ENCODE measurements at places on chromosomes 6 and 20.

- no peak for DNase-seq
Measured at GRCh38 chr20:25317351-25318075, 69.6 kb downstream of the PYGB start.

- DNase-seq, result no peak
Measured at GRCh38 chr20:8094415-8094818, 37.6 kb upstream of the PLCB1 start.

DNA sequence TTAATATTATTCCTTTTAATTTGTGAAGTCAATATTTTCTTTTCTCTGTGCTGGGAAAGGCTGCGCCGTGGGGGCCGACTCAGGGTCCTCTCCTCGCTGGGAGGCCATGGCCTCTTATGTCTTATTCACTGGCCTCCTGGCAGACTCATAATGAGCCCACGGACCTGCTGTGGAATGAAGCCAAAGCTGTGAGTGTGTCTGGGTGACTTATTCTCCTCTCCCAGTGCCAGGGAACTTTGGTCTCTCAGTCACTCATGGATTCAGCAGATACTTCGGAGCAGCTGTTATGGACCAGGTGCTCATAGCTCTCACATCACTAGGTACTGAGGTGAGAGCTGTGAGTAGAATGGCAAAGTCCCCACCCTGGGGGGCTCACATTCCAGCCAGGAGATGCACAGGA, 297.6 kb downstream of the CDH26 start:
- no peak for DNase-seq

GRCh38 chr20:34365765-34366213, 2.7 kb downstream of the ITCH start:
- DNase-seq, result no peak

DNA sequence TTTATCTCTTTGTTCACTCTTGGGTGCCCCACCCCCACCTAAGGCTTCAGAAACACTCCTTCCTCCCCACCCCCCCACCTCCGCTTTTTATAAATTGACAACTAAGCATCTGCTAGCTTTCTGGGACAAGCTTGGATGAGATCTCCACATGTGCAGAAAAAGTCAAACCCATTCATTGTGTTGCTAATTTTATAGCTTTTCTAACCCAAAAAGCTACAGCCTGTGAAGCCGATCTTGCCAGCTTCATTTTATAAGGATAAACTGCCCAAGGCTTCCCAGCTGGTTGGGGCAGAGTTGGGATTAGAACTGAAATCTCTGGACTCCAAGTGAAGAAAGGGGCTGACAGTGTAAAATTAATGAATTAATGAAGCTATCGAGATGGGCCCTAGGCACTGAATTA, 24.1 kb downstream of the BPIFB4 start:
- no peak for DNase-seq

GRCh38 chr6:79201143-79201542, 33.3 kb downstream of the HMGN3 start:
- DNase-seq, result no peak

GRCh38 chr20:52259295-52259694, 67.7 kb upstream of the ZFP64 start:
- no peak for DNase-seq

GRCh38 chr6:52063584-52064344, 23.6 kb downstream of the PKHD1 start:
- peak; percentile 34 for DNase-seq

DNA sequence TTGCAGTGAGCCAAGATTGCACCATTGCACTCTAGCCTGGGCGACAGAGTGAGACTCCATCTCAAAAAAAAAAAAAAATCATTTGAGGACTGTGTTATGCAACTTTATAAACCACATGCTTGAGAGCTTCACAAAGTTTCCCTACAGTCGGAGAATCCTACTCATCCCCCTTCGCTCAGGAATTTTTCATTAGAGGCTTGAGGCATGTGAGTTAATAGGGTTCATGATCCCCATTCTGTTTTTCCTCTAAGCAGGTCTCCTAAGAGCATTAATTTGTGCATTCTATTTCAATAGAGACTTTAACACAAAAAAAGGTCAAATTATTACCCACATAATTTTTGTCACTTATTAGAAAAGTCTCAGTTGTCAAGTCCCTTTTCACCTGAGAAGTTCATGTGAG, 103.7 kb upstream of the SOX4 start:
- no peak for DNase-seq

GRCh38 chr6:113629256-113629655, 227.9 kb upstream of the MARCKS start:
- DNase-seq, result no peak

DNA sequence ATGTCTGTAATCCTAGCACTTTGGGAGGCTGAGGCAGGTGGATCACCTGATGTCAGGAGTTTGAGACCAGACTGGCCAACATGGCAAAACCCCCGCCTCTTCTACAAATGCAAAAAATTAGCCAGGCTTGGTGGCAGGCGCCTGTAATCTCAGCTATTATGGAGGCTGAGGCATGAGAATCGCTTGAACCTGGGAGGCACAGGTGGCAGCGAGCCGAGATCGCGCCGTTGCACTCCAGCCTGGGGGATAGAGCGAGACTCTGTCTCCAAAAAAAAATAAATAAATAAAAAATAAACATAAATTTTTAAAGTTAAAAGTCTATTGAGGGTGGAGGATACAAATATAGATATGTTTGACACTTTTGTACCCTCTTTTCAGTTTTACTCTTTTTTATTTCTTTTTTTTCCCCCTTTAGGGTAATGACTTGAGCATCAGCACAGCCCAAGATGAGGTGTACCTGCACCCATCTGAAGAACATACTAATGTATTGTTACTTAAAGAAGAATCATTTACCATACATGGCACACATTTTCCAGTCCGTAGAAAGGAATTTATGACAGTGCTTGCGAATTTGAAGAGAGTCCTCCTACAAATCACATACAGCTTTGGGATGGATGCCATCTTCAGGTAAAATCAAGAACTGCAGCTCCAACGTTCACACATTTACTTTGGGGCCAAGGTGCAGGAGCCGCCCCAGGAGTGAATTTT, 368.9 kb downstream of the LAMA2 start:
- DNase-seq, result peak; percentile 20

- no peak for DNase-seq
Measured at GRCh38 chr6:87945966-87946365, 101.7 kb upstream of the SPACA1 start.

GRCh38 chr6:170035901-170036304, 255.0 kb downstream of the DLL1 start:
- no peak for DNase-seq

- DNase-seq, result no peak
Measured at GRCh38 chr6:37513576-37513975, 13.9 kb upstream of the CCDC167 start.

DNA sequence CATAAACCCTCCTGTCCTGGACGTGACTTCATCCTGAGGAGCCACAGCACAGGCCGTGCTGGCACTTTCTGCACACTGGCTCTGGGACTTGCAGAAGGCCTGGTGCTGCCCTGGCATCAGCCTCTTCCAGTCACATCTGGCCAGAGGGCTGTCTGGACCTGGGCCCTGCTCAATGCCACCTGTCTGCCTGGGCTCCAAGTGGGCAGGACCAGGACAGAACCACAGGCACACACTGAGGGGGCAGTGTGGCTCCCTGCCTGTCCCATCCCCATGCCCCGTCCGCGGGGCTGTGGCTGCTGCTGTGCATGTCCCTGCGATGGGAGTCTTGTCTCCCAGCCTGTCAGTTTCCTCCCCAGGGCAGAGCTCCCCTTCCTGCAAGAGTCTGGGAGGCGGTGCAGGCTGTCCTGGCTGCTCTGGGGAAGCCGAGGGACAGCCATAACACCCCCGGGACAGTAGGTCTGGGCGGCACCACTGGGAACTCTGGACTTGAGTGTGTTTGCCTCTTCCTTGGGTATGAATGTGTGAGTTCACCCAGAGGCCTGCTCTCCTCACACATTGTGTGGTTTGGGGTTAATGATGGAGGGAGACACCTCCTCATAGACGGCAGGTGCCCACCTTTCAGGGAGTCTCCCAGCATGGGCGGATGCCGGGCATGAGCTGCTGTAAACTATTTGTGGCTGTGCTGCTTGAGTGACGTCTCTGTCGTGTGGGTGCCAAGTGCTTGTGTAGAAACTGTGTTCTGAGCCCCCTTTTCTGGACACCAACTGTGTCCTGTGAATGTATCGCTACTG, 22.0 kb upstream of the PYGB start:
- DNase-seq, result no peak

GRCh38 chr20:38658879-38659596, 57.4 kb downstream of the ARHGAP40 start:
- DNase-seq, result peak; percentile 12

- no peak for DNase-seq
Measured at GRCh38 chr20:12058216-12058615, 140.5 kb downstream of the BTBD3 start.

DNA sequence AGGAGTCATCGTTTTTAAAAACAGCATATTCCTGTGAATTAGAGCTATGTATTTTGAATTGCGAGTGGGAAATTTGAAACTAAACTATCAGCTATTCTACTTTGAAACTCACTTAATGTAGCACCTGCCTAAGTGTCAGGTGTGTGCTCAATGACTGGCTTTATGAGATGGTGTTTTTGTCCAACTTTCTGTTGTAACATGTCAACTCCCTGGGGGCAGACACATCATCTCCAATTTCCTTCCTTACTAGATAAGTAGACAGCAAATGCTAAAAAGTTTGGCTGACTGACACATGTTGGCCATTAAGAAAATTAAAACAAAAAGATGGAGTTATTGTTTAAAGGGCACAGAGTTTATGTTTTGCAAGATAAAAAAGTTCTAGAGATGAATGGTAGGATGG, 226.9 kb downstream of the TFAP2B start:
- DNase-seq, result no peak

DNA sequence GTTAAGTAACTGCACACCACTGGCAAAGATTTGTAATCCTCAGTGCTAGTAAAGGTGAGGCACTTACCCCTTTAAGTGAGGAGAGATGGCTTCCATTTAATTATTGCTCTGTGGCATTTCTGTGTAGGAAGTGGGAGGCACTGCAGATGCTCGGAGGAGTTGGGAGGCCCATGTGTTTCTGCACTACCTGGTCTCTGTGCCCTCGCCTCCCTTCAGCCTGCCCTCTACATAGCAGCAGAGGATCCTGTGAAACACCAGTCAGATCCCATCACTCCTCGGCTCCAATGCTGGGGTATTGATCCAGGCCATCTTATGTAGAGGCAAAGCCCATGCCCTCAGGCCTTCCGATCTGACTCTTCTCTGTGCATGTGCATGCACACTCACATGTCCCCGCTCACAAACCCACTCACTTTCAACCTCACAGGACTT, 67.0 kb downstream of the SLX4IP start:
- DNase-seq, result no peak

GRCh38 chr6:118042855-118043254, 135.8 kb downstream of the SLC35F1 start:
- DNase-seq, result no peak

- no peak for DNase-seq
Measured at GRCh38 chr6:166861961-166862286, 94.4 kb downstream of the RNASET2 start.

- DNase-seq, result no peak
Measured at GRCh38 chr20:18971574-18971973, 158.0 kb downstream of the SCP2D1 start.

GRCh38 chr20:44193801-44194200, 6.8 kb upstream of the JPH2 start:
- DNase-seq, result no peak
